CD4-positive, alpha-beta T cell treated with Interleukin-6 at 100 ng/mL for 8 hours (primary cell): ENCODE measurements at places on chromosomes 2 and 18.

- no peak for DNase-seq
Observed at GRCh38 chr2:40285391-40285790, 166.5 kb downstream of the SLC8A1 start.

GRCh38 chr2:179412112-179412511 lies 147.5 kb upstream of the SESTD1 start:
- no peak for DNase-seq

- no peak for DNase-seq
Observed at GRCh38 chr18:78977637-78978348, 1.8 kb upstream of the SALL3 start.

DNA sequence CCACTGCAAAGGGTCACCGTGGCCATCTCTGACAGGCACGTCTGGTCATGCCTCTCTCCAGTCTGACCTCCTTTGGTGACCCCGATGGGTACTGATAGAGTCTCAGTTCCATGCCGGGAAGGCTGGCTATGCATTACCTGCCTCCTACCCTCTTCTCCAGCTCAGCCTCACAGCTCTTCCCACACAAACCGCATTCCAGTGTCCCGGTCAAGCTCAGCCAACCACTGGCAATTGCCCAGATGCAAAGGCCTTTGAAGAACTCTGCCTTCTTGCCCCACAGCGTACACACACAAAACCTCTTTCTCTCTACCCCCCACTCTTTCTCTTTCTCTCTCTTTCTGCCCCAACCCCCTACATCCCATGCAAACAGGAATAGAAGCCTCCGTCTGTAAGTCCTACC lies 37.6 kb downstream of the TMEM163 start:
- DNase-seq, result no peak

DNA sequence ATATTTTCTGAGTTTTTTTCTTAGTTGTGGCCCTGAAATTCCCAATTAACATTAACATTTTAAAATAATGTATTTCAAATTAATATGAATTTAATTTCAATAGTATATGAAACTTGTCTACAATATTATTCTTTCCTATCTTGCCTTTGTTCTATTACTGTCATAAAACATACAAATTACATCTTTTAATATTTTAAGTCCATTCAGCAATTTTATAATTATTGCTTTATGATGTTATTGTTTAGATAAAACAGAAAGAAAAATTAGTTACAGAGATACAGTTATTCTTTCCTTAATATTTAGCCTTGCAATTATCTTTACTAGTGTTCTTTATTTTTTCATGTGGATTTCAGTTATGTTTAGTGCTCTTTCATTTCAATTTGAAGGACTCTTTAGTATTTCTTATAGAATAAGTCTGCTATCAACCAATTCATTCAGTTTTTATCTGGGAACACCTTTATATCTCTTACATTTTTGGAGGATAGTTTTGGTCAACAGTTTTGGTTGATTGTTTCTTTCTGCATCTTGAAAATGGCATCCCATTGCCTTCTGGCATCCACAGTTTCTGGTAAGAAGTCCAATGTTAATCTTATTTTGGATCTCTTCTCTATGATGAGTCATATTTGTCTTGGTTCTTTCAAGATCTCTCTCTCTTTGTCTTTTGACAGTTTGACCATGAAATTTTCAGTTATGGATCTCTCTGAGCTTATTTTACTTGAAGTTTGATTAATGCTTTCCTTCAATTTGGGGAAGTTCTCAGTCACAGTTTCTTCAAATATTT lies 76.9 kb upstream of the CHST9 start:
- DNase-seq, result no peak
